Omental fat pad (tissue), 4 donors: ENCODE measurements at places on chromosomes 13 and 19.

DNA sequence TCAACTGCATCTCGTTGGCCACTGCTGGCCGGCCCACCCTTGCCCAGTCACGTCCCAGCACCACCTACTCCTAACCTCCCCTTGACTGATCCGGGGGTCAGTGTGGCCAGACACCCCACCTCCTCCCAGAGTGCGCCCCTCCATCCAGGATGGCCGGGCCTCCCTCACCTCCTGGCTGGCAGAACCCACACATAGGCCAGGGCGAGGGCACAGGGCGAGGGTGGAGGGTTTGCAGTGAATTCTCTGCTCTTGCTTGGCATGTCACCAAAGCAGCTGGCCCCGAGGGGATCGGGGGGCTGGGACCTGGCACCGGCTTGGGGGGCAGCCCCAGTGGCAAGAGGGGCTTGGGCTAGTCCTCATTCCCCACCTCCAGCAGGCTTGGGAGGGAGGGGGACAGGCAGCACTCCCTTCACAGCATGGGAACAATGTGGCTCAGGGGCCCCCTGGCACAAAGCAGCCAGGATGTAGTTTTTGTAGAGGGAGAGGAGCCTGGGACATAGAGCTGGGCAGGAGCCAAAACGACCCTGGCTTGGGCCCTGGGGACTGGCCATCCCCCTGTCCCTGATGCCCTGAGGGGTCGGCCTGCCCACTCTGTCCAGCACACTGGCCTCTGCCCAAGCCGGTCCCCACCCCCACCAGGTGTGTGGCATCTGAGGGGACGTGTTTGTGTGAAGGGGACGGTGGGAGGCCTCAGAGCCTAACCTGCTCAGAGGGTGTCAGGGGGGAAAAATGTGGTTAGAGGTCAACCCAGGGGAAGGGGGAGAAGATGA is 28.5 kb upstream of the ASF1B start:
- DNase-seq, result no peak

DNA sequence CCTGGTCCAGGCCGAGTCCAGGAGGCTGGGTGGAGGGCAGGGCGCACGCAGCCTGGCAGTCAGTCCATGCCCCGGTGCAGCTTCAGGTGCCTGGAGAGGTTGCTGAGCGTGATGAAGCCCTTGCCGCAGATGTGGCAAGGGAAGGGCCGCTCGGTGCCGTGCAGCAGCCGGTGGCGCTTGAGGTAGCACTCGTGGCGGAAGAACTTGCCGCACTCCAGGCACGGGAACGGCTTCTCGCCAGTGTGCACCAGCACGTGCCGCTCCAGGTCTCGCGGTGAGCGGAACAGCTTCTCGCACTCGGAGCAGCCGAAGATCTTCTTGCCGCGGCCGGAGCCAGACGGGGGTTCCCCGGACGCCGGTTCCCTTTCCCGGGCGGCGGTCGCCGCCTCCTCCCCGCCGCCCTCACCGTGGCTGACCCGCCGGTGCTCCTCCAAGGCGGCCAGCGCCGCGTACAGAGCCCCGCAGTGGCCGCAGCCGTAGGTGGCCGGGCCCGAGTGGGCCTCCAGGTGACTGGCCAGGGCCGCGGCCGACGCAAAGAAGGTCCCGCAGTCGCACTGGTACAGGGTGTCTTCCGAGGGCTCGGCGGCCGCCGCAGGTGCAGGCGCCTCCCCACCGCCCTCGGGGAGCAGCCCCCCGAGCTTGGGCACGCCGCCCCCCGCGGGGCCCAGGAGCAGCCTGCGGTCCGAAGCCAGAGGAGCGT is 6.8 kb downstream of the FIZ1 start:
- DNase-seq, result no peak

- no peak for DNase-seq
Observed at GRCh38 chr13:29255567-29255966, 339.9 kb downstream of the SLC7A1 start.

GRCh38 chr13:25683056-25683455 is 311.3 kb downstream of the ATP8A2 start:
- DNase-seq, result no peak

- DNase-seq, result no peak
Observed at GRCh38 chr13:111286162-111286561, 34.3 kb upstream of the TEX29 start.

- DNase-seq, result no peak
Observed at GRCh38 chr19:30074741-30075715, 133.0 kb downstream of the URI1 start.

DNA sequence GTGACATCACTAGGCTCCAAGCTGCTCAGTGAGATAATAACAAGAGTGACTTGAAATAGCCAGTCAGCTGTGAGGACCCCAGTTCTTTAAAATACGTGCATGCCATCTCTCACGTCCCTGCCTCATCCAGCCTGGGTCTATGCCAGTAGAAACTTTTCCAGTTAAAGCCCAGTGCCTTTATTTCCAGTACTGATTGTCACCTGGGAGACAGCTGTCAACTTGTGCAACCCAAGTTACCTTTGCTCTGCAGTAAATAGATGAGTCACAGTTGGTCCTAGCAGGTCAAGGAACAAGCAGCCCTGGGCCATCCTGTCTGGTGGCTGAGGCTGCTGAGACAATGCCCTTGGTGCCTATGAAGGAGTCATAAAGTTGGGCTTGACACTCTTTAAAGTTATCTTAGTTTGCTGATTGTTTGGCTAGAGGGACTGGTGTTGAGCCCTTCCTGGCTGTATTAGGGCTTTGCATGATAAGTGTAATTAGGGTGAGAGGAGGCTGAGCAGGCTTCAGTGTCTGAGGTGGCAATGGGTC is 228.7 kb downstream of the LACC1 start:
- no peak for DNase-seq

- DNase-seq, result no peak
Observed at GRCh38 chr19:34904664-34905527, 21.8 kb upstream of the ZNF30 start.

- no peak for DNase-seq
Observed at GRCh38 chr19:49217382-49217781, 59.8 kb downstream of the TRPM4 start.

GRCh38 chr13:62643007-62643483 is 1227.4 kb upstream of the PCDH20 start:
- no peak for DNase-seq

GRCh38 chr19:12085074-12085818 is 20.7 kb downstream of the ZNF844 start:
- no peak for DNase-seq

DNA sequence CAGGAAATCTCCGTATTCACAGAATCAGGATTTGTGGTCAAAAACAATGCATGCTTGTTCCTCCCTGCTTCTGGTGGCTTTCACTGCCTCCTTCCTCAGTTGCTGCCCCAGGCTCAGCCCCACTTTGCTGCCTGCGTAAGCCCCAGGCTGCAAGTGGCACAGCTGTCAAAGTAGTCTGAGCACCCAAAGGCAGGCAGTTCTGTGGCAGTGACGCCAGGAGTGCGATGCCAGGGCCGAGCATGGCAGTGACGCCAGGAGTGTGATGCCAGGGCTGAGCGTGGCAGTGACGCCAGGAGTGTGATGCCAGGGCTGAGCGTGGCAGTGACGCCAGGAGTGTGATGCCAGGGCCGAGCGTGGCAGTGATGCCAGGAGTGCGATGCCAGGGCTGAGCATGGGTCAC is 77.3 kb upstream of the GPR183 start:
- no peak for DNase-seq

- no peak for DNase-seq
Observed at GRCh38 chr13:73223372-73223781, 164.6 kb downstream of the KLF5 start.

GRCh38 chr13:75825161-75825560 is 189.0 kb downstream of the LMO7 start:
- no peak for DNase-seq

GRCh38 chr13:25214491-25215252 is 42.6 kb upstream of the AMER2 start:
- DNase-seq, result no peak

GRCh38 chr13:87884884-87885283 is 213.7 kb downstream of the SLITRK5 start:
- DNase-seq, result no peak
